Stimulated activated CD4-positive, alpha-beta T cell treated with anti-CD3 and anti-CD28 coated beads, Interleukin-15, amount 100 ng/mL, for 48 hours (primary cell): ENCODE measurements at places on chromosomes 13 and 19.

- DNase-seq: no peak
Measured at GRCh38 chr19:35363001-35363590, 4.8 kb downstream of the FFAR3 start.

DNA sequence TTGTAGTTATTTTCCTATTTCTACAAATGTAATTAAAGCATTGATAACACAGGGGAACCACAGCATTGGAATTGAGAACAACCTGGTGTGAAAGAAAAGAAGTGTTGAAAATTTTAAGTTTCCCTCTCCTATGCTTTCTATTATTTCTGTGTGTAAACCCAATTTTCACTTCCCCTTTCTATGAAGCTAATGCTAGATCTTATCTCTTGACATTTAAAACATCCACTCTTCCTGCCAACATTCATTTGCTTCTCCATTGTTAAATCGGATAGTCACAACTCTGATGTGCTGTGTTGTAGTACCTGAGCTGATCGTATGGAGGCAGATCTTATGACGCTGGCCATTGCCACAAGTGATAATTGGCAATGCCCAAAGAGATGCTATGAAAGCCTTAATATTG, 203.0 kb downstream of the ITGBL1 start:
- DNase-seq: no peak

GRCh38 chr19:16920816-16921529, 32.2 kb downstream of the F2RL3 start:
- no peak for DNase-seq

- DNase-seq: no peak
Measured at GRCh38 chr19:45674946-45675345, 6.9 kb downstream of the GIPR start.

DNA sequence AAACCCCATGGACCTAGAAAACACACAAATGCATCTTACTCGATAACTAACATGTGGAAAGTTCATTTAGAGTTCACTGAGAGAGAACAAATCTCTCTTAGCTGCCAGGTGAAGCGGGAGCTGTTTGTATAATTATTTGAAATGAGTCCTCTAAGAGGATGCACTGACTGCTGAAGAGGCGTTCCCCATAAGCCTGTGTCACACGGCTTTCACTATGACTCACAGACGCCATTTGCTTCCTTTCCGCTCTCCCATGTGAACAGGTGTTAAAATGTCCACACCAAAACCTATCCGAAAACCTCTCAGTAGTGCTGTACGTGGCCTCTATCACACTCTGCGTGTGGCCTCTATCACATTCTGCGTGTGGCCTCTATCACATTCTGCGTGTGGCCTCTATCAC, 101.8 kb downstream of the SOX1 start:
- no peak for DNase-seq

- peak; percentile 64 for DNase-seq
Measured at GRCh38 chr19:42401365-42402303, 11.5 kb upstream of the CNFN start.

DNA sequence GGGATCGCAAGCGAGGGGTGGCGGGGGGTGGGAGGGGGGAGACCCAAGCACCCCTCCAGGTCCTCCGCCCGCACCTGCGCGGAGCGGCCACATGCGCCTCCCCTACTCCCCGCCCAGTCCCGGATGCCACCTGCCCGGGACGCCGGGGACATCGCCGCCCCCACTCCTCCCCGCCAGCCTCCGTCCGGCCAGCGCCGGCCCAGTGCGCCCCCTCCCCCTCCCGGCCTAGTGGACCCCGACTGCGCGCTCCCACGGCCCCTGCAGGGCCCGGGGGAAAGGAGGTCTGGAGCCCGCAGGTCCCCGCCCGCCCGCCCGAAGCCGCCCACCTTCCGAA, 263 bp downstream of the RHPN2 start:
- DNase-seq: peak; percentile 9

- DNase-seq: no peak
Measured at GRCh38 chr19:33763633-33764371, 32.9 kb upstream of the KCTD15 start.

GRCh38 chr13:69495096-69495495, 612.5 kb upstream of the ATXN8OS start:
- DNase-seq: no peak

- DNase-seq: no peak
Measured at GRCh38 chr13:40146611-40147117, 491.2 kb downstream of the COG6 start.

GRCh38 chr13:94636942-94637578, 35.4 kb downstream of the GPR180 start:
- no peak for DNase-seq

GRCh38 chr13:42076309-42076713, 27.9 kb downstream of the DGKH start:
- DNase-seq: no peak

DNA sequence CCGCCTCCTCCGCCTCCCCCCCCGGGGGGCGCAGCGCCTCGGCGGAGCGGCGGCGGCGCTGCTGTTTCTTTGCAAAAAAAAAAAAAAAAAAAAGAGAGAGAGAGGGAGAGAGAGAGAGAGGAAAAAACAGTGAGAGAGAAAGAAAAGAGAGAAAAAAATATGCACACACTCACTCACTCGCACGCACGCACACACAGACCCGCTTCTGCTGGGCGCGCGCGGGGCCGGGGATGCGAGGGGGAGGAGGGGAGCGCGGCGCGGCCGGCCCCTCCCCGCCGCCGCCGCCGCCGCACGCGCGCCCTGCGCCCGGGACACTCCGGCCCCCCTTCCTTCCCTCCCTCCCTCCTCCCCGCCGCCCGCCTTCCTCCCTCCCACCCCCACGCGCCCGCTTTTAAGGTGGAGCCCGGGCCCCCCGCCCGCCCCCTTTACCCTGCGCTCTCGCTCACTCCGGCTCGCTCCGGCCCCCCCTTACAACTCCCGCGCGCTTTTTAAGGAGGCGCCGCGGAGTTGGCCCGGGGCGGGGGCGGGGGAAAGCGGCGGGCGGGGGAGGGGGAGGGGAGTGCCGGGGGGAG, at the start of gene SAMD1:
TSS of gene SAMD1 (minus strand) at position 243 of the 572 bp plus-strand sequence.
- peak; percentile 73 for DNase-seq

GRCh38 chr13:63741029-63741813, 2325.6 kb upstream of the PCDH20 start:
- no peak for DNase-seq

DNA sequence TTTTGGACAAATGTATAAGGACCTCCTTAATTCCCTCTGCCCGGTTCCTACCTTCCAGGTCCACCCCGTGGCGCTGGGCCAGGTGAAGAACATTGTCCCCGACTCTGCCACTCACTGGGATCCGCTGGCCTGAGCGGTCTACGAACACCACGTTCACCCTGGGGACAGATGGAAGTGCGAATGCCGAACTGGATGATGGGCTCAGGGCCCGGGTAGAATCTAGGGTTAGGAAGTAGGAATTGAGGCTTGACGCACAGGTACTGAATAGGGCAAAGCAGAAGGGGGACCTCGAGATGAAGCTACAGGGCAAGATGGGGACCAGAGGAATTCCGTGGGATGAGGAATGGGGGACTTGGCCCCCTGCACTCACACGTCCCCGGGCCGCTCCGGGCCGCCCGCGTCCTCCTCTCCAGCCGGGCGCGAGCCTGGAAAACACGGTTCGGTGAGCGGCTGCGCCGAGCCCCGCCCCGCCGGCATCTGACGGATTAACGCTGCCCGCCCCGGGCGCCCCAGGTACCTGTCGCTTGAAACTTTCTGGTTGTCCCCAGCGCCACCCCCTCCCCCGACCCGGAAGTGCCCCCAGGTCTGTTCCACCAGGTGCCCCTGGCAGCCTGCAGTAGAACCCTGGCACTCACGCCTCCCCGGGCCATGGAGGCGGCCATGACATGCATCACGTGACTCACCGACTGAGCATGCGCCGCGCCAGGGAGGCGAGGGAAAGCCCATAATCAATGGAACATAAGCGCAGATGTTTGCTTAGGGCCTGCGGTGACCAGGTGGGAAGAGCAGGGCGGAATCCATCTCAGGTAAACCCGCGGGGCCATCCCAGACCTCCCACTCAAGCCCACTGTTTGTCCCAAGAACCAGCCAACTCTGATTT, at the start of gene FDX2:
TSS of gene FDX2 (minus strand) at position 681 of the 880 bp plus-strand sequence. CDS start at position 662, 19 bp downstream.
- DNase-seq: peak; percentile 87

- no peak for DNase-seq
Measured at GRCh38 chr13:58495668-58496067, 864.1 kb downstream of the PCDH17 start.

- DNase-seq: no peak
Measured at GRCh38 chr19:40280608-40281221, 4.4 kb downstream of the AKT2 start.

DNA sequence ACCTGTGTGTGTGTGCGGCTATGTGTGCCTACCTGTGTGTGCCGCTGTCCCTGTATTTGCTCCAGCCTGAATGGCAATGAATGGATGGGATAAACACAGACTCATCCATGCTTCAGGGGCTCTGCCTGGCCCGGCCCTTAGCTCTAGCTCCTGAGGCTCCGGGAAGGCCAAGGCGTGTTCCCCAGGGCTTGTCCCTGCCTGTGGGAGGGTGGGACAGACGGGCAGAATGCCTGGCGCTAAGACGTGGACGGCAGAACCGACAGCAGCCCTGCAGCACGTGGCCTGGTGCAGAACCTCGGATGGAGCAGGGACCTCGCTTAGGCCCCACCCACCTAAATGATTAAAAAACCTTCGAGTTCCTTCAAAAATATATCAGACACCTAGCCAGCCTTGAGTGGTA, 57.8 kb upstream of the C13orf46 start:
- DNase-seq: no peak

DNA sequence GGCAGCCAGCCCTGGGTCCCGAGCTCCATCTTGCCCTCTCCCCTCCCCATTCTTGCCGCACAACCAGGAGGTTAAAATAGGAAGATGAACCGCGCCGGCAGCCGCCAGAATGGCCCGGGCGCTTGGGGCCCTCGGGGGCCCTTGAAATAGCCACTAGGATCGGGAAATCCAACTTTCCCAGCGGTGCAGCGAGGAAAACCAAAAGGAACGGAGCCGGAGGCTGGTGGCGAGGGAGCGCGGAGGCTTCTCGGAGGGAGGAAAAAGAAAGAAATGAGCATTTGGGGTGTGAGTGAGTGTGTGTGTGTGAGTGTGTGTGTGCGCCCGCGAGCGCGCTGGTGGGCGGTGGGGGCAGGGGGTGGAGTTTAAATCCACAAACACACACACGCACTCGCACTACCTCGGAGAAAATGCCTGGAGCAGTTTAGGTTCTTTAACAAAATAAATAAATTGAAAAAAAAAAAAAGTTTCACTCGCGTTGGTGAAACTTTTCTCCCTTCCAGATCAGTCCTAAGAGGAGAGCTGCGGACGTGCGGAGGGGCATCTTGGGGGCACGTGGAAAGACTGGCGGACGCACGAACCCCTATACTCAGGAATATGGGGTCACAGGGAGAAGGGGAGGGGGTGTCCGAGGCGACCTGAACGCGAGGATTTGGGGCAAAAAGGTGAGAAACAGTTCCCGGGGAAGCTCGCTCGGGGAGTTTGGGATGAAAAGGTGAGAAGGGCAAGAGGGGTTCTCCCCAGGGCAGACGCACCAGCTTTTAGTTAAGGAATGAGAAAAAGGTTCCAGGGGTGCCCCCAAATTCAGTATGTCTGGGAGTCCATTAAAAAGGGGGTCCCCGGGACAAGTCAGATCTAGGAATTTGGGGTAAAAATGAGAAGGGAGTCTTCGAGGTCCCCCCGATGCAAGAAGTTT, 1.3 kb downstream of the RFX2 start:
- no peak for DNase-seq

GRCh38 chr13:95098916-95099315, 202.3 kb downstream of the ABCC4 start:
- DNase-seq: no peak

- DNase-seq: no peak
Measured at GRCh38 chr19:16213076-16213475, 15.4 kb downstream of the AP1M1 start.

DNA sequence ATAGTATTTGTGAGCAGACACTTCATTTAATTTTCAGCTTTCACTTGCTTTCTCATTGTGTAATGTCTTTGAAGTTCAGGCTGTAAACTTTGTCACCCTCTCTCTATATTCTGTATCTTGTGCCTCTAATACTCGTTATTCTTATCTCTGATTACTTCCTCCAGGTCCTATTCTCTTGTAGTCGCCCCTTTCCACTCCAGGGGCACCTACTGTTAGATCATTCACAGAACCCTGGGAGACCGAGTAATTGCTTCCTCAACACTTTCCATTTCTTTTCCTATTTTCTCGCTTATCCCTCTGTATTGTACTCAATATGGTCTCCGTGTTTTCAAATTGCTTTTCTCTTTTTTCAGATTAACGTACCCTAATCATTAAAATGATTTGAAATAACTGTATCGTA, 93.9 kb upstream of the TDRD3 start:
- no peak for DNase-seq

- DNase-seq: no peak
Measured at GRCh38 chr13:101706651-101707050, 254.2 kb downstream of the ITGBL1 start.

DNA sequence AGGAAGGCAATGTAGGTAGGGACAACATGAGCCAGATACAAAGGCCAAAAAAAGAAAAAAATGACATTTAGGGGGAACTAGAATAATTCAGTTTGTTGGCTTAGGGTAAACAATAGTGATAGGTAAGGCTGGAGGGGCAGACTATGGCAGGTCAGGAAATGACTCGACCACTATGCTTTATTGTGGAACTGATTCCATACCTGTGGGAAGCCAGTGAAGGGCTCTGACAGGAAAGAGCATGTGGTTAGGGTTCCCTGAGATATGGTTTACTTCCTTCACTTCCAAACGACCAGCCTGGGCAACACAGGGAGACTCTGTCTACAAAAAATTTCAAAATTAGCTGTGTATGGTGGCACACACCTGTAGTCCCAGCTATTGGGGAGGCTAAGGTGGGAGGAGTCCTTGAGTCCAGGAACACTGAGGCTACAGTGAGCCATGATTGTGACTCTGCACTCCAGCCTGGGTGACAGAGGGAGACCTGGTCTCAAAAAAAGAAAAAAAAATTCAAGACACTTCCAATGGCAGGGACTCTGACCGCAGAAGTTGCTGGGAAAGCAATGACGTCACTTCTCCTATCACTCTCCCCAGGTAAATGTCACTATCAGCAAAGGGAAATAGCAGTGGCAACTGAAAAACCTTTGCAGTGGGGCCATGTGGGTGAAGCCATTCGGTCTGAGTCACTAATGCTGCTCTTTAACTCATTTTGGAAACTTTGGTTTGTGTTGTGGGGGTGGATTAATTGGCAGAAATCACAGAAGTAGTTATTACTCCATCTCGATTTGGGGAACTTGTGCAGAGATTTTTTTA, 192.8 kb upstream of the TSC22D1 start:
- DNase-seq: peak; percentile 15

GRCh38 chr19:6894313-6894712, 6.9 kb downstream of the ADGRE1 start:
- DNase-seq: no peak

GRCh38 chr13:73876323-73876722, 257.9 kb downstream of the KLF12 start:
- DNase-seq: no peak

GRCh38 chr19:16969135-16969534, 57.5 kb downstream of the CPAMD8 start:
- DNase-seq: no peak

DNA sequence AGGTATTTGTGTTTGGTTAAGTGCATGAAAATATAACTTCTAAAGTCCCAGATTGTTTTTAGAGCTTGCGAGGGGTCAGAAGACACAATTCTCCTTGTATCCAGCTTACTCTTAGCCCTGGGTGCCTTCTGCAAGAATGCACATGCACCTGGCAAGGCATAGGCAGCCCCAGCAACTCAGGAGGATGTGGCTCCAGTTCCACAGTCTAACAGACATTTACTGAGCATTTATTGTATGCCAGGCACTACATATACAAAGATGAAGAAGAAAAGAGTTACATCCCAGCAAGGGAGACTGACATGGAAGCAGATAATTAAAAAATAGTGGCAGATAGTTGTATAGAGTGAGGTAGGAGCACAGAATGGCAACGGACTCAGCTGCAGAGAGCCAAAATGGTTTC, 101.1 kb upstream of the FRY start:
- no peak for DNase-seq

- no peak for DNase-seq
Measured at GRCh38 chr19:47151627-47152026, 21.0 kb downstream of the SAE1 start.
